ENCODE measurements at places on chromosomes 3 and 15.
A peak's percentile ranks its signal among the peaks of the same experiment; 100 is the strongest.

DNA sequence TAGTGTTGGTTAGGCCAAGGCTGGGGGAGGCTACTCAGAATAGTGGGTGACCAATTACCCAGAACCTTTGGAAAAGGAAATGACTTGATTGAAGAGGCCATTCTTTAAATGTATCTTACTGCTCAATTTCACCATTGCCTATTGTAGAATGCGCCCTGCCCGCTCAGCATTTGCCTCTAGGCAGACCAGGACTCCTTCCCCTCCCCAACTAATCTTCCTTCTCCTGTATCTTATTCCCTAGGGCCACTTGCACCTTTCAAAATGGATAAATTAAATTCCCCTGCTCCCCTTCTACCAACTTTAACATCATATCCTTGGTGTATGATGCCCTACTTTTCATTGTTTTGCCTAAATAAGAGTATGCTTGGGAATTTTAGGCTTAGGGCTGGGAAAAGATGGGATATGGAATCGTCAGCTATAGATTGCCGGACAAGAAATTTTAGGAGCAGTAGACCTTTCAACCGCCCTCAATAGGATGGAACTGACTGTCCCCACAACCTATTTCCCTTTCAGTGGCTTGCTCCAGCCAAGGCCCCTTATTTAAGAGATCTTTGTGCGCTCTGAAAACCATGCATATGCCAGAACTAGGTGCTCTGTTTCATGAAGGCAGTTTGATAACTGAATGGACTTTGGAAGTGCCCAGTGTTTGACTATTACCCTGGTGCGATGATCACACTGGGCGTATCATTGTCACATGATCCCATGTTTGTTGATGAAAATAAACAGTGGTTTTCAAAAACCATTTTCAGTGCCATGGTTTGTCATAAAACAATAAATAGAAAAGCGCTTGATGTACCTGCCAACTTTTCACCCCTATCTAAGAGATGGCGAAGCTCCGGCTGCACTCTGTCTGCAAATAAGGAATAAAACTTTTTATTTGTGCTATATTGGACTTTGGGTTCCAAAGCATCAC, 74.3 kb upstream of the TSEN2 start:
- DNase-seq = no peak

- DNase-seq = no peak
Measured at GRCh38 chr3:130779031-130779430, 32.4 kb upstream of the PIK3R4 start.

- DNase-seq = no peak
Measured at GRCh38 chr3:157918402-157918801, 187.8 kb downstream of the SHOX2 start.

GRCh38 chr3:24521420-24522145, 26.9 kb upstream of the THRB start:
- peak; percentile 62 for DNase-seq

GRCh38 chr3:138688871-138689299, 80.3 kb downstream of the FAIM start:
- DNase-seq = no peak

- peak; percentile 49 for DNase-seq
Measured at GRCh38 chr3:197000211-197000610, 29.4 kb downstream of the MELTF start.

GRCh38 chr15:90191794-90192509, 9.2 kb upstream of the SEMA4B start:
- DNase-seq = peak; percentile 89

- DNase-seq = no peak
Measured at GRCh38 chr3:73026760-73027113, 30.1 kb downstream of the PPP4R2 start.

DNA sequence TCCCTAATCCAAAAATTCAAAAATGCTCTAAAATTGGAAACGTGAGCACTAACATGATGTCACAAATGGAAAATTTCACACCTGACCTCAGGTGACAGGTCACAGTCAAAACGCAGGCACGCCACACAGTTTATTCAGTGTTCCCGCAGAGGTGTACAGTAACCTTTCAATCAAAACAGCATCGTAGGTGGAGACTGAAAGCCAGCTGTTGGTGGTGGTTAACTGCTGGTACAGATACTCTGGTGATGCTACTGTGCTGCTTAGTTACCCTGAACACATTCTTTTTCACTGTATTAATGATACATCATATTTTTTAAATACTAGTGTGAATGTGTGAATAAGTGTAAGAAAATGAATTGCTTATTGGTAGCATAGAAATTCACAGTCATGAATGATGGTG, 23.8 kb downstream of the RAB11A start:
- DNase-seq = no peak

DNA sequence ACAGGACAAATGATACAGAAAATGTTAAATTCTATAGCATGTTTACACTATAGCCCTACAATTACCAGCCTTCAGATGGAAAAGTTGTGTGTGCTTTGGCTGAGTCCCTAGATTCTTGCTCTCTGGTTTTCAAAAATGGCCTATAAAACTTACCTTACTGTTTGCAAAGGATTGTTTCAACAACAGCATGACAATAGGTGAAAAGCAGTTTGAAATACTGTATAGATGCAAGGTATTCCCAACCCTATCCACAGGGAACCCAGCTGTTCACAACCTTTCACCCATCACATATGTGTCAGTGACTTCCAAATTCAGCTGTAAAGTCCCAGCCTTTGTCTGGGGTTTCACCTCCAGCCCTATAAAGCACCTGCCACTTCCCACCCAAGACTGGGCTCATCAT, 97.3 kb downstream of the NEK10 start:
- no peak for DNase-seq

DNA sequence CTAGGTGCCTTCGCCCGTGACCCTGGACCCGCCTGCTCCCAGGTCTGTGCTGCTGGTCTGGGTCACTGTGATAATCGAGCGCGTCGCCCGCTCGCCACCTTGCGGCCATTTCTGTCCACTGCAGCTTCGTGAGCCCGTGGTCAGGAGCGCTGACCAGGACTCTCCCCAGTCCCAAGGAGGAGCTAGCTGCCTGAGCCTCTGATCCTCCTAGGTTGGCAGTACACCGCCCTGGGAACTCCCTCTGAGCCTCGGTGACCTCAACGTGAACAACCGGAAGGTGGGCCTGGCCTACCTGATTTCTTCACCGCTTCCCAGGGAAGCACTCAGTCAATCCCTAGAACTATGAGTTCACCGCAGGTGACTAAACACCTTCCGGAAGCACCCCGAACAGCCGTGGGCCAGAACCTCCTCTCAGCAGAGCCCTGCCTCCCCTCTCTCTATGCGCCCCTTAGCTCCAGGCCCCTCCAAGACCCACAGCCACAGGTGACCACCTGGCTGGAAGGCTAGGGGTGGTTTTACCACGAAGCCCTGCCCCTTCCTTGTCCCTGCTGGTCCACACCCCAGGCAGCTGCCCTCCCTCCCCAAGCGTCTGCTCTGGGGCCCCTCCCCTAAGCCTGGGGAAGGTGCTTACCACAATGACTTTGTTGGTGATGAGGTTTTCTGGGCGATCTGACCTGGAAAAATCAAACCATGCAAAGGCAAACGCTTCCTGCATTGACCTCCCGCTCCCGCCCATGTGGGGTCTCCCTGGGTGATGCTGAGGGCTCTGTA, 9.7 kb downstream of the PLA2G4D start:
- DNase-seq = peak; percentile 99

- no peak for DNase-seq
Measured at GRCh38 chr15:25846377-25846776, 16.8 kb downstream of the ATP10A start.

- no peak for DNase-seq
Measured at GRCh38 chr15:77118882-77119321, 48.0 kb upstream of the TSPAN3 start.

- no peak for DNase-seq
Measured at GRCh38 chr3:106033654-106034053, 164.8 kb upstream of the CBLB start.

DNA sequence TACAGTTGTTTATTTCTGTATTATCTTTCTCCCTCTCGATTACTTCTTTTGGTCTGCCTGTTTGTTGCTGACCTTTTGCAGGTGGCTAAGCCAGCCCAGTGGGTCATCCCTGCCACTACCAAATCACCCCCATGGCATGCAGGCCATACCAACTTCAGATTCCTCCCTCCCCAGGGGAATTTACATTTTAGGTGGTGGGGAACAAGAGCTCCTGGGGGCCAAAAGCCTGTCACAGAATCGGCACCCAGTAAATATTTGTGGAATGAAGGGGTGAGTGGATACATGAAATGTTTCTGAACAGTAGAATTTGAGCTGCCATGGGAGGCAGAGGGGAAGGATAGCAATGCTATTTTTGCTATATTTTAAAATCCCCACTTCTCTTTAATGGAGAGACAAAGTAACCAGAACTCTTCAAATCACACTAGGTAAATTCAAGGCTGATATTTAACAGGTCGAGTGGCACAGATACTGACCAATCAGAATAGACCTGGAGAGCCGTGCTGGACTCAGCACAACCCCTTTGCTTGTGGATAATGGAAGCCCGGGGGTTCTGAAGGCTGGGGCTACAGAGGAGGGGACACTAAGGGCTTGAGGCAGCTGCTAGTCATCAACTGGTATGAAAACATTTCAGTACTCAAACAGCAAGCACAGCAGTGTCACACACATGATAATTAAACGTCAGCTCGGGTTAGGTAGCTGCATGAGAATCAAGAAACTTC, 54.3 kb upstream of the SMAD3 start:
- DNase-seq = no peak

GRCh38 chr3:117995842-117996437, 1038.7 kb downstream of the IGSF11 start:
- DNase-seq = no peak

DNA sequence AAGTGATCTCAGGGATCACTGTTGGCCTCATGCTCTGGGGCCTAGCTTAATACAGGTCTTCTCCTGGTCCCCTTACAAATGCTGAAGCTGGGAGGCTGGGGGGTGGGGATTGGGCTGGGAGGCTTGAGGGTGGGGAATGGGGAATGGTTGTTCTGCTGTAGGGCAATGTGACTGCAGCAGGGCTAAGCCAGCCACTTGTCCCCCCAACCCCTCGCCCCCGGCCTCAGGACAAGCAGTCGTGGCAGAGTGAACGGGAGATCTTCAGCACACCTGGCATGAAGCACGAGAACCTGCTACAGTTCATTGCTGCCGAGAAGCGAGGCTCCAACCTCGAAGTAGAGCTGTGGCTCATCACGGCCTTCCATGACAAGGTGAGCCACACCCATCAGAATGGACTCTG, 17.2 kb upstream of the EXOG start:
- DNase-seq = no peak

DNA sequence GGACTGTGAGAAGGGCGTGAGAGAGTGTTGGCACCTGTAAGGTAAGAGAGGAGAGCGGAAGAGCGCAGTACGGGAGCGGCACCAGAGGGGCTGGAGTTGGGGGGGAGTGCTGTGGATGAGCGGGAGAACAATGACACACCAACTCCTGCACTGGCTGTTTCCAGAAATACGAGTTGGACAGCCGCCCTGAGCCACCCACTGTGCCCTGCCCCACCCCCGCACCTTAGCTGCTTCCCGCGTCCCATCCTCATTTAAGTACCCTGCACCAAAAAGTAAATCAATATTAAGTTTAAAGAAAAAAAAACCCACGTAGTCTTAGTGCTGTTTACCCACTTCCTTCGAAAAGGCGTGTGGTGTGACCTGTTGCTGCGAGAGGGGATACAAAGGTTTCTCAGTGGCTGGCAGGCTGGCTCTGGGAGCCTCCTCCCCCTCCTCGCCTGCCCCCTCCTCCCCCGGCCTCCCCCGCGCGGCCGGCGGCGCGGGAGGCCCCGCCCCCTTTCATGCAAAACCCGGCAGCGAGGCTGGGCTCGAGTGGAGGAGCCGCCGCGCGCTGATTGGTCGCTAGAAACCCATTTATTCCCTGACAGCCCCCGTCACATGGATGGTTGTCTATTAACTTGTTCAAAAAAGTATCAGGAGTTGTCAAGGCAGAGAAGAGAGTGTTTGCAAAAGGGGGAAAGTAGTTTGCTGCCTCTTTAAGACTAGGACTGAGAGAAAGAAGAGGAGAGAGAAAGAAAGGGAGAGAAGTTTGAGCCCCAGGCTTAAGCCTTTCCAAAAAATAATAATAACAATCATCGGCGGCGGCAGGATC, at the start of gene SOX2:
Gene SOX2, plus strand, starts transcription at position 601 of the 811 bp plus-strand sequence. CDS start 436 bp downstream, outside the sequence.
- DNase-seq = no peak

- no peak for DNase-seq
Measured at GRCh38 chr3:167887096-167887495, 151.6 kb downstream of the SERPINI1 start.

DNA sequence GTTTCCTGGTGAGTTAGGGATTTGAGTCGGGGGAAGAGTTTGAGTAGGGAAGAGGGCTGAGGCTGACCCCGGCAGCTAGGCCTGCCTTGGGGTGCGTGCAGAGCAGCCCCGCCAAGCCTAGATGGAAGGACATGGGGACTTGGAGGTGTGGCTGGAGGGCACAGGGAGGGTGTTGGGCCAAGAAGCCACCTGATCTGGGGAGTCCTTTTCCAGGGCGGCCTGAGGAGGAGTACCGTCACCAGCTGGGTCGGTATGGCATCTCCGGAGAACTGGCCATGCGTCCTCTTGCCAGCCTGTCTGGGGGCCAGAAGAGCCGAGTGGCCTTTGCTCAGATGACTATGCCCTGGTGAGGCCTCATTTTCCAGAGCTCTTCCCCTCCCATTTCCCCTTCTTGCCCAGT, 6.9 kb downstream of the ABCF3 start:
- no peak for DNase-seq

DNA sequence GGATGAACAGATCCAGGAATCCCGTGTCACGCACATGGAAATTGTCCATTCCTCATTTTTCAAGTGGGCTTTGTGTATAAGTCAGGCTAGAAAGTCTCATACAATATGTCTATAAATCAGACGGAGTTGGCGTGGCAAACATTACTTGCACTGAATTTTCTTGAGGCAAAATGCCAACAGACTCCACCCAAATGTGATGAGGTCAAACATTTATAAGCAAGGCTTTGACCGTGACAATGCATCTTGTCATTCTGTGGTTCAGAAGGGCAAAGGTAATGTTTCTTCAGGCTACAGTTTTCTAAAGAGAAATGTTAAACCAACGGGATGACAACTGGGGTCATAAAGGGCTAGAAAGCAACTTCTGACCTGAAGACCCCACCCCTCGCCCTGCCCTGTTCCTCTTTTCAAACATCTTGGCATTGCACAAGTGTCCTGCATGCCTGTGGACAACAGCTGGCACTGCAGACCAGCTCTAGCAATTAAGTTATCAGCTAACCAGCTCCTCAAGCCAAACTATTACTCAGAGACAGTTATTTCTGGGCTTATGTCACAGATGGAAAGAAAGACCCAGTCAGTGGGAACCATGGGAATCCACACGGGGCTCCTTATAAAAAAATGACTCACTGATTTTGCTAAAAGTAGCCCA, 36.5 kb upstream of the SPTBN5 start:
- DNase-seq = no peak

DNA sequence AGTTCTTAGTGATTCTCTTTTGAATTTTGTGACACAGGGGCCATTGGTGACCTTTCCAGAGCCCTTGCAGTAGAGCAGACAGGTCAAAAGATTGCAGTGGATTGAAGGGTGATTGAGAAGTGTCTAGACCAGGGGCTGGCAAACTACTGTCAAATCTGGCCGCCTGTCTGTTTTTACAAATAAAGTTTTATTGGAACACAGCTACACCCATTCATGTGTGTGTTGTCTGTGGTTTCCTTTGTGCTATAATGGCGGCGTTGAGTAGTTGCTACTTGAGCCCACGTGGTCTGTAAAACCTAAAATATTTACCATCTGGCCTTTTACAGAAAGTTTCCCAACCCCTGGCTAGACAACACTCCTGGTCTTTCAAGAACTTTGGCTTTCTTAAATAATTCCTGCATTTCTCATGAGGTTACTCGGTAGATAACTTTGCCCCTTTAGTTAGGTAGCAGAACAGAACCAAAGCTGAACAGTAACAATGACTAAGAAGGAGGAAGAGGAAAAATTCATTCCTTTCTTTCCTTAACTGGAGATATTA, 265.1 kb upstream of the NR2E3 start:
- no peak for DNase-seq

All from RWPE2 (cell line).